ENCODE measurements at places on chromosomes 12 and 14.

DNA sequence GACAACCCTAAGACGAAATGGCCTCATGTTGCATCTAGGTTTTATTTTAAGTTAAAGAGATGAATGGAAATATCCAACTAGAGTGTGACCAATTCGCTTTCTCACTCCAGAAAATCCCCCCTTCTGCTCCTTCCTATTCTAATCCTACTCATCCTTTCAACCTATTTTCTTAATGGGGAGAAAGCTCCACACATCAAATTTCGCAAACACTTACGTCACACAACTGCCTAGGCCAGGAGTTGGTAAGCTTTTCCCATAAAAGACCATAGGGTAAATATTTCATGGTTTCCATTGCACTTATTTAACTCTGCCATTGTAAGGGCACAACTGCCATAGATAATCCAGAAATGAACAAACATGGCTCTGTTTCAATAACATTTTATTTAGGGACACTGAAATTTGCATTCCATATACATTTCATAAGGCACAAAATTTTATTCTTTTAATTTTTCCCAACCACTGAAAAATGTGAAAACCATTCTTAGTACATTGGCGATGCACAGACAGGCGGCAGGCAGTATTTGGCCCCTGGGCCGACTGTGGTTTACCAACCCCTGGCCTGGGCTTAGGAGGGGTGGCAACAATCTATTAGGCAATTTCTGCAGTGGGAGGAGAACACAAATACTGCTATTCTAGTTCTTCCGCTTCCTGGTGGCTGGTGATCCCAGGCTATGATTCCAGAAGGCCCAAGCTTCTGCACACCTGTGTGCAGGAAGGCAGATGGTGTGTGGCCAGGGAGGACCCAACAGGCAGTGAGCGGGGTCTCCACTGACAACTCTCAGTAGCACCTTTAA lies 67.2 kb upstream of the FOXN3 start:
- DNase-seq, result no peak

- DNase-seq, result no peak
These were observed 913.9 kb upstream of the SEL1L start for GRCh38 chr14:82447586-82447985.

GRCh38 chr12:6534695-6534944 lies 303 bp downstream of the GAPDH start:
- DNase-seq, result no peak

DNA sequence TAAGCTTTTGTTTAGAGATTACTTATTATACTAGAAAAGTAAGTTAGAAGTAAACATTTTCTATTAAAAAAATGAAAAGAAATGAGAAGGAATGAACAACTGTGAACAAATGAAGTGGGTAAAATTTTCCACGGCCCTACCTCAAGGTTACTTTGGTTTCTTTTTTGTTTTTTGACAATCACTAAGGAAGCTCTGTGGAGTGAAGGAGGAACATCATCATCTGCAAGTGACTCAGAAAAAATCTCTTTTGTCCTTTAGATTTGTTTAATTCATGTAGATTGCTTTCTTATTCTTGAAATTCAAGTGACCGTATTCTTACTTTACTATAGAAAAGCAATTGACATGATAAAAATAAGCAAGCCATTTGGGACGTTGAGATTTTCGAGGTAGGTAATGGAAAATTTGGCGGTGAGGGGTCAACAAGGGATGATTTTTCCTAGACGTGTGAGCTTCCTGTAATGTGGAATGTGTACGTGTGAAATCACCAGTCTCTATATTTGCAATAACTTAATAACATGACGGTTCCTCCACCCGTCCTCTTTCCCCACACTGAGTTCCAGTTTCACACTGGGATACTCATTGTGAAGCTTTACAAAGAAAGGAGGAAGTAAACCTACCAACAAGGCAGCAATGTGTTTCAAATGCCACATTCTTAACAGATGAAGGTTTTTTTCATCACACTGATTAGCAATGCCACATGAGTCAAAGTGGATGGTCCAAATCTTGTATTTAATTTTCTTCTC lies 62.3 kb upstream of the EGLN3 start:
- no peak for DNase-seq

DNA sequence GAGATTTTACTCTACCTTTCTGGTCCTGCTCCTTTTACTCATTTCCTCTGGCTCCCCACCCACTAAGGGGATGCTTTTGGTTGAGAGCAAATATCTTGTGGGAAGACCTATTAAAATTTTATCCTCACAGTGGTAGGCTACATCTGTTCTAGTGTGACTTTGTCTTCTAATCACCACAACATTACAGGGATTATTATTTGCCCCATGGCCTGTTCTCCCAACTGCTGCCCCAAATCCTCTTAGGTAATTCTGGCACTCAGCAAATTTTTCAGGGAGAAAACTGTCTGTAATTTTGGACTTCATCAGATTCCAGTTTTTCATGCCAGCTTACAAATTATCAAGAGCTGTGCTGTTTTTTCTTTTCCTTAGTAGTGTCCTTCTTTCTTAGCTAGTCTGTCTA lies 172.3 kb downstream of the GPHN start:
- no peak for DNase-seq

- no peak for DNase-seq
These were observed 162.6 kb upstream of the CCND2 start for GRCh38 chr12:4111010-4111409.

- DNase-seq, result no peak
These were observed 8.6 kb downstream of the PPP1R1A start for GRCh38 chr12:54579696-54580333.

DNA sequence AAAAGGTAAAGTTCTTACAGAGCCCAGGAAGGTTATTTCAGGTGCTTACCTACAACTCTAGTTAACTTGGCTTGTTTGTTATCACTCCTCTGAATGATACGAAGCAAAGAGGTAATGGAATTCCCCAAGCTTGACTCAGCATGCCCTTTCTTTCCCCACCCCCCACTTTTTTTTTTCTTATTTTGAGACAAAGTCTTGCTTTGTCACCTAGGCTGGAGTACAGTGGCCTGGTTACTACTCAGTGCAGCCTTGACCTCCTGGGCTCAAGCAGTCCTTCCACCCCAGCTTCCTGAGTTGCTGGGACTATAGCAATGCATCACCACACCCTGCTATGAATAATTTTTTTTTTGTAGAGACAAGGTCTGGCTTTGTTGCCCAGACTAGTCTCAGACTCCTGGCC lies 17.1 kb upstream of the YBX3 start:
- no peak for DNase-seq

GRCh38 chr14:81765651-81766275 lies 232.1 kb upstream of the SEL1L start:
- no peak for DNase-seq

- DNase-seq, result no peak
These were observed 199.9 kb upstream of the FAR2 start for GRCh38 chr12:28949184-28949583.

DNA sequence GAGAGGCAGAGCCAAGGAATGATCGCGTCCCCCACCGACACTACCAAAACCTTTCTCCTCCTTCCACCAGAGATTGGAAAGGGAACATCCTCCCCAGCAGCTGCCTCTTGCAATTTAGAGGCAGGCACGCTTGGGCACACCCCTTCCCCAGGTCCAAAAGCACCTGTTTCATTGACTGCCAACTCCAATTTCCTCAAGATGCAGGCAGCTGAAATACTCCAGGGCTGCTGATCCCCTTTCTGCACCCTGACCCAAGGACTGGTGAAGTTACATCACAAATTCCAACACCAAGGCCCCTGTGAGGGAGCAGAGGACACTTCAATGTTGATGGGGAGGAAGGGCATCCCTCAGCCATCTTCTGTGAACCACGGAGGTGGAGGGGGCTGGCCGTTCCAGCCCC lies 33.8 kb downstream of the BCL11B start:
- DNase-seq, result no peak

- DNase-seq, result no peak
These were observed 166.4 kb downstream of the TSPAN9 start for GRCh38 chr12:3243376-3244084.

DNA sequence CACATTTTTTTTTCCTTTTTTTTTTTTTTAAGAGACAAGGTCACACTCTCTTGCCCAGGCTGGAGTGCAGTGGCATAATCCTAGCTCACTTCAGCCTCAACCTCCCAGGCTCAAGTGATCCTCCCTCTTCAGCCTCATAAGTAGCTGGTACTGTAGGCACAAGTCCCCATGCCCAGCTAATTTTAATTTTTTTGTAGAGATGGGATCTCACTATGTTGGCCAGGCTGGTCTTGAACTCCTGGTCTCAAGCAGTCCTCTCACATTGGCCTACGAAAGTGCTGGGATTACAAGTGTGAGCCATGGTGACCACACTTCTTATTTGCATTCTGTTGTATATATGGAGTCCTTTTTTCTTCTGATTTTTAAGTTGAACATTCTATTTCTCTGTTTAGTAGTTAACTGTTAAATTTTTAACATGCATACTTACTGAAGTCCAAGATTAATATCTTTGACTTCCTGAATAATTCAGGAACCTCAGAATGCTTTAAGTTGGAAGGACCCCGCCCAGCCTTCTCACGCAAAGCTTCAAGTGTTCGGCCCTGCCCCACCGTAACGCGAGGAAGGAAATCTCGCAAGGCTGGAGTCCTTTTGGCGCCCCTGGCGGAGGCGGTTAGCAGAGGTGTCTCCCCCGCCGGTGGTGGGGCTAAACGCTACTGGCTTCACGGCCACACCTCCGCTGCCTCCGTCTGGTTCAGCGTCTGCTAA lies 21.6 kb downstream of the SPATS2 start:
- DNase-seq, result no peak

DNA sequence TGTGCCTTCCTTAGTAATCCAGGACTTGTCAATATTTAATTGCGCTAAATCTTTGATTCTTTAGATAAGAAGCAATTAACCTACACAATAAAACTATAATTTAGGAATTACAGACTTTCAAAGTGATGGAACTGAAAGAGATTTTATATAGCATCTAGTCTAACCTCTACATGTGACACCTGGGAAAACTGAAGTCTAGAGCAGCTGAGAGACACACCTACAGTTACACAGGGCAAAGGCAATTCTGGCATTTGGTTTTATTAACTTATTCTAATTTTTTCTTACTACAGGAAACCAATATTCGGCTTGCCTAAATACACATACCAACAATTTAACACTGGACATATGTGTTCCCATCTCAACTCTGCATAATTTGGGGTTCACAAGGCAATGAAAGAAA lies 196.5 kb downstream of the STXBP6 start:
- DNase-seq, result no peak

- no peak for DNase-seq
These were observed 15.1 kb downstream of the CALCOCO1 start for GRCh38 chr12:53712059-53712643.

GRCh38 chr12:71556875-71557274 lies 106.8 kb downstream of the ZFC3H1 start:
- DNase-seq, result no peak

GRCh38 chr12:124705545-124706138 lies 138.2 kb upstream of the NCOR2 start:
- DNase-seq, result no peak

DNA sequence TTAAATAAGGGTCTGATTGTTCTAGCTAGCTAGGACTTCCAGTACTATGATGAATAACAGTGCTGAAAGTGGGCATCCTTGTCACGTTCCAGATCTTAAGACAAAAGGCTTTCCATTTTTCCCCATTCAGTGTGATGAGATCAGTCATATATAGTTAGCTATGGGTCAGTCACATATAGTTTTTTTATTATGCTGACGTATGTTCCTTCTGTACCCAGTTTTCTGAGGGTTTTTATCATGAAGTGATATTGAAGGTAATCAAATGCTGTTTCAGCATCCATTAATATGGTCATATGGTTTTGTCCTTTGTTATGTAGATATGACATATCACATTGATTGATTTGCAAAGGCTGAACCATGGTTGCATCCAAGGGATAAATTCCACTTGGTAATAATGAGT lies 800.1 kb upstream of the FBXO33 start:
- no peak for DNase-seq

DNA sequence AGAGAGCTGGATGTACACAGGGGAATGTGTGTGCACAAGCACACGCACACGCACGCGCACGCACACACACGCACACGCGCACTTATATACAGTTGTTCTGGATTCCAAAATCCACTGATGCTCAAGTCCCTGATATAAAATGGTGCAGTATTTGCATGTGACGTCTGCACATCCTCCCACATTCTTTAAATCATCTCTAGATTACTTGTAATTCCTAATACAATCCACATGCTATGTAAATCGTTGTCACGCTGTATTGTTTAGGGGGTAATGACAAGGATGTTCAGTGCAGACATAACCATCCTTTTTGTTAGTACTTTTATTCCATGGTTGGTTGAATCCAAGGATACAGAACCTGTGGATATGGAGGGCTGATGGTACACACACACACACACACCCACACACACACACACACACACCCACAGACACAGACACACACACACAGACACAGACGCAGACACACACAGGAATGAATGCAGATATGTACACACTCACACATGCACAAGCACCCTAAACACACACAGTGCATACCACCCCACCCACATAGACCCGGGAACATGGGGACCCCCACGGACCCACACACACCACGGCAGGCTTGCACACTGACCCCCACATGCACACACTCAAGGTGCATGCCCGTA lies 188.5 kb upstream of the PRMT8 start:
- no peak for DNase-seq

- no peak for DNase-seq
These were observed 22.8 kb downstream of the ERC1 start for GRCh38 chr12:1013618-1014489.

DNA sequence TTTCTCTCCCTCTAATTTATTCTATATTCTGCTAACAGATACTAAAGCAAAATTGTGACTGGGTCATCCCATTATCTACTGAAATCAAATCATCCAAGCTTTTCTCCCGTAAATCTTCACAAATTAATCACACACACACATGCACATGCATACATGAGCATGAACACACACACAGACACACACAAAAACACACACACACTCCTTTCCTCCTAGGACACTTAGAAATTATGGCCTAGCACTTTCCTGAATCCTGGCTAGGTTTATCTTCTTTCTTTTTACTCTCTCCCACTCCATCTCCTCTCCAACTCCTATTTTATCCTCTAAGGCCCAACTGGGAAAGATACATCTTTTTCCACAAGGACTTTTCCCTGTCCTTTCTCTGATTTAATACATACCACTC lies 255.6 kb upstream of the G2E3 start:
- DNase-seq, result no peak

DNA sequence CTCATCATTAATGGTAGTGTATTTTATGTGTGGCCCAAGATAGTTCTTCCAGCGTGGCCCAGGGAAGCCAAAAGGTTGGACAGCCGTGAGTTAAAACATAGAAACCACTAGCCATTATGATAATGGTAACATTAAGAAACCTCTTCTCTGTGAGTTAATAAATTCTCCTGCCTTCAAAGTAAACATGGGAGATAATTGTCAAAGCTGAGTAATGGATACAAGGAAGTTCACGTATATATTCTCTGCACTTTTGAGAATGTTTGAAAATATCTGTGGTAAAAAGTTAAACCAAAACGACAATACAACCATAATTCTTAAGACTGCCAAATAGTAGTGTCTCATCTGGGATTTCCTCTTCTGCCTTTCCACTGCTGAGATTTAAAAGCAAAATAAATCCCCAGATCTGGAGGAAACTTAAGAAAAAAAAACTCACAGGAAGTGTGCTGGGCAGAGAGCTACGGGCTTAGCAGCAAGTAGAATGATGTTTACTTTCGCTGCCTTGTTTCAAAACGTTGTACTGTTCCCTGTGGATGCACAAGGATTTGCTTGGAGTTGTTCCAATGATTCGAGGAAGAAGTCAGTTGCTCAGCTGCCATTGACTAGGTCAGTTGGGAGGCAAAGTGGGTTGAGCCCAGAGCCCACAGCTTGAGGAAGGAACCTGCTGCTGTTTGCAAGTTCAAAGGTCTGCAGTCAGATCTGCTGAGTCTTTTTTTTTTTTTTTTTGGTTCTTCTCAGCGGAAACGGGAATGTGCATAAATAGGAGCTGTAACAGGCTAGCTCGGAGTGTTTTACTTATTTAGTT lies 1.7 kb downstream of the TPCN1 start:
- peak; percentile 25 for DNase-seq

Measured in DMS 273 treated with DMSO at 0.1 percent for 48 hours (cell line).